ENCODE measurements at places on chromosomes 1 and 21.

DNA sequence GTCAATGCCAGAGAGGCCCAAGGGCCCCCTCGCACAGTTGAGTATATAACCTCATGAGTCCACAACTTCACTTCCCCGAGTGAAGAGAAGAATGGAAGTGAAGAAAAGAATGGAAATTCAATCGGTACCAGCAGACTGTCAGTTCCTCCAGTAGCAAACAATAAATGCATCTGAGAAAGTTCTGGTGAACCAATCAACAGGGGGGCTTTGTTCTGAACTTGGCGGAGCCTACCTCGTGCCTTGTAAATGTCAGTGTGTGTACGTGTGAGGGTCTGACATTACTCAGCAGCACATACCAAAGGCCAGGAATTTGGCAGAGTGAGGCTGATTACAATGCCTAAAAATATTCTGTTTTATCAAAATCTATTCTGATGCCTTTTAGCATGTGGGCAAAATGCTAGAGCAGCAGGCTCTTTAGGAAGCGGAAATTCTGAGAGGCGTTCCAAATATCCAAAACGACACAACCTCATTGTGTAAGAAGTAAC, 238.5 kb downstream of the LTN1 start:
- no peak for DNase-seq

GRCh38 chr1:226827458-226827857, 43.0 kb upstream of the PSEN2 start:
- no peak for DNase-seq

DNA sequence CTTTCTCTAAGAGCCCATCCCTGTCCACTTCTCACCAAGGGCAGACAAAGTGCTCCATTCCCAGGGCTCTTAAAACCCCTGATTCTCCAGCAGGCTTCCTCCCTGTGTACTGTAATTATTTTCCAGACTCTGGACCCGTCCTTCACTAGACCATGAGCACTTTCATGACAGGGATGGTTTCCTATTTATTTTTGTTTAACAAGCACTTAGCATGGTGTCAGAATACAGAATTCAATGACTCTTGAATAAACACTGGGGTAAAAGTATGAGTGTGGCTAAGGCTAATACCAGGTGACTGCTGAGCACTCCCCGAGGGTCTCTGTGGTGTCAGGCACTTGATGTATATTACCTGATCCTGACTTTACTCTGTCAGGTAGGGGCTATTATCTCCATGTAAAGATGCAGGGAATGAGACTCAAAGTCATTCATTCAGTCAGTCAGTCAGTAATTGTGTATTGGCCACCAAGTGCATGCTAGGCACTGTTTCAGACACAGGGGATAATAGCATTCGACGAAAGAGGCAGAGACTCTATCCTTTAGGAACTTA, 47.2 kb downstream of the C1orf21 start:
- no peak for DNase-seq

DNA sequence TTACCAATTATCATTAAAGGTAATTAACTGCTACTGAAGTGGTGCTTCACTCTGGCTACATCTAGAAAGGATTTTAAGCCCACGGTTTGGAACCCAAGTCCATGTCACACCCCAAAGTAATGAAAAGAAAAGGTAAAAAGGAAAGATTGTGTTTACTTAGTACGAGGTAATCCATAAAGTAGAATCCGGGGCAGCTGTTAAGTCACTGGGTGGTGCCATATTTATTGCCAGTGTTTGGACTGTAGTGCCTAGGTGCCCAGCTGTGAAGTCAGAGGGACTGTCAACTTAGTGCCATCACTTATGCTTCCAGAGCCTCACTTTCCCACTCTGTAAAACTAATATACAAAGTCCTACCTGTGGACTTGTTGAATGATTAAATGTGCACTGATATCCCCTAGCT, 52.2 kb upstream of the GRHL3 start:
- DNase-seq, result no peak

DNA sequence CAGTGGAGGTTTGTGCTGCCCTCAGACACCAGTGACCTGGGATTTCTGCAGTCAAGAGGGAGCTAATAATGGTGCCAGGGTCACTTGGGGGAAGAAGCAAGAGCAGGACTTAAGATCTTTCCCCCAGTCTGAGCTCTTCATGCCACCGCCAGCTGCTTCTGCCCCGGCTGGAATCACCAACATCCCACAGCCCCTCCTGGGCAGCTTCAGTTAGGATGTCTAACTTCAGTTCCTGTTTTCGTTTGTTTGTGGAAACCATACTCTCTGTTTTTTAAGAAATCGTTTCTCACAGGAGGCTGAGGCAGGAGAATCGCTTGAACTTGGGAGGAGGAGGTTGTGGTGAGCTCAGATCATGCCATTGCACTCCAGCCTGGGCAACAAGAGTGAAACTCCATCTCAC, 25.6 kb upstream of the PRDM2 start:
- DNase-seq, result no peak

DNA sequence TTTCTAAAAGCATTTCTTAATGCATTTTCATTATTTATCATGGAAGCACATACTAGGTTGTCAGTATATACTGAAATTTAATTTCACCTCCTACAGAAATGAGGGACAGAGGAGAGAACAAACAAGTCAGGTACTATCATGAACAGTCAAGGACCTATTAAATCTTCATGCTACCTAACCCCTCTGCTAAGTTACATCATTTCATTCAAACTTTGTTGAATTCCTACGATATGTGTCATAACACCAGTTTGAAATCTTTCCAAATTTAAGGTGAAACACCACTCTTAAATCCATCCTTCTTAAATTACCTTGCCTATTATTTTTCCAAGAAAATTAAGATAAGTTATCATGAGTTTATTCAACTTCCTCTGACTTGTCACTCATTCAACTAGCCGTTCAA, 78.9 kb downstream of the DENND1B start:
- DNase-seq, result no peak

DNA sequence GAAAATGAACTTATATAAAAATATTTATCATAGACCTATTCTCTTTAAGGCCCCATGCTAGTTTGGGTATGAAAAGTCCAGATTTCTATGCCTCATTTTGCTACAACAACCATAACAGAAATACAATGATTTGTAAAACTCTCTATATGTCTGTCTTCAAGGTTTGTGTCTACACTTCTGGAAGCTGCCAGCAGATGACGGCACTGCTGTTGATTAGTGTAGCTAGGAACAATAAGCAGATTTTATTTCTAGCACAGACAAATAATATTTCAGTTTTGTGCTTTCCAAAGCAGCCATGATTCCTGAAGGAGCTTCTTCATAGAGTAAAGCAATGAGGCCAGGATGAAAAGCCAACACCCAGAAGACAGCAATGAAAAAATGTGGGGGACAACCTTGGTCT, 779.6 kb upstream of the ADGRL2 start:
- no peak for DNase-seq

DNA sequence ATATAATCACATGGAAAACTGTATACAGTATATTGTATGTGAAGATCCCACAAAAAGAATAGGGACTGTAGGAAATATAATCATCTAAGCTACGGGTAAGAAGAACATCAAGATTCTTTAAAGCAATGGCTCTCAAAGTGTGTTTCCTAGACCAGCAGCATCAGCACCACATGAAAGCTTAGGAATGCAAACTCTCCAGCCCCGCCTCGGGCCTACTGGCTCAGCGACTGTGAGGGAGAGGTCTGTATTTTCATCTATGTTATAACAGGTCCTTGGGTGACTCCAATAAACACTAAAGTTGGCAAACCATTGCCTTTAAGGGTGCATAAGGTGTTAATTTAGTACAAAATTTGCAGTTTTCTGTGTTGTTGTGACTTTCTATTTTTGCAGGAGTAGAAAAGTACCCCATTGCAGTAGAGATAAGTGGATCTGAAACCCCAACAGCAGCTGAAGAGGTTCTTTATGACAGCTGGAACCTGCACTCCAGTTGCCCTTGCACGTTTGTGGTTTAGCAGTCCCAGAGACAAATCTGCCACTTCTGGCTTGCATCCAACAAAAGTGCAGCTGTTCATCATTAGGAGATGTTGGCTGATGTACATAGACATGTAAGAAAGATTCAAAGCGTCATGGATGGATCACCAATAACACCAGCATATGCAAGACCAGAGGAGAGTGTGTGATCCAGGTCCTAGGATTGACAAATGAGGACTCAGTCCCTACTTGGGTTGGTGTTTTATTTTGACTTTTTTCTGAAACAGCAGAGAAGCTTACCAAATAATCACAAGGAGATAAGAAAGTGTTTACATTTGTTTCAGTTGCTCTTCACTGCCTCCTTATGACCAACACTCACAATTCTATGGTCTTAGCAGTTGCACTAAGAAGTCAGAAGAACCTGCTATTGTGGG, 15.9 kb upstream of the IFNAR1 start:
- no peak for DNase-seq

- no peak for DNase-seq
These were observed 7.8 kb upstream of the CHAF1B start for GRCh38 chr21:36377391-36377842.

DNA sequence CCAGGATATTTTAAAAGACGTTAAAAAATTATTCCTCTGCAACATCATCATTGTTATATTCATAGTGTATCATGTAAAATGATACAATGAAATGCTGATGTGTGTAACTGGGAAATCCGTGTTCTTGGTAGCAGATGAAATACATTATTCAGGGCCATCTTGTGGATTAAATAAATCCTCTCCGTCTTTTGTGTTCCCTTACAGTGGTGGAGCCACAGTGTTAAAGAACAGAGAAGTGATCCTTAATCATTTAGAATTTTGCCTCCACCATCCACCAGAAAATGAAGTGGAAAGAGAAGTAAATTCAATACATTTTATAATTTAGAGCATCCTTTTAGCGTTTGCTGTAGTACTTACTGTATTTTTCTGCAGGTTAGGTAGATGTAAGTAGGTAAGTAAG, 1.3 kb downstream of the DYRK3 start:
- DNase-seq, result no peak

GRCh38 chr21:45741691-45742090, 98.2 kb downstream of the PCBP3 start:
- no peak for DNase-seq

DNA sequence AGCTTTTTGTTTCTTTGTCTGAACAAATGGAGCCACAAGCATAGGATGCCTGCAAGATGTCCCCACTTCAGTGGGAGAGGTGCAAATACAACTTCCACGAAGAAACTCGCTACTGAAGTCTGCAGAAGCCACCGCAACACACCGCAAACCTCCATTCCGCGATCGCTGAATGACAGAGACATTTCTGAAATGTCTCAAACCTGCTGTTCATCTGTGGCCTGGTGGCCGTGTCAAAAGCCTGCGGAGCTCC, 1.0 kb downstream of the TP53BP2 start:
- DNase-seq, result no peak

GRCh38 chr1:232555494-232556210, 74.3 kb downstream of the SIPA1L2 start:
- no peak for DNase-seq

DNA sequence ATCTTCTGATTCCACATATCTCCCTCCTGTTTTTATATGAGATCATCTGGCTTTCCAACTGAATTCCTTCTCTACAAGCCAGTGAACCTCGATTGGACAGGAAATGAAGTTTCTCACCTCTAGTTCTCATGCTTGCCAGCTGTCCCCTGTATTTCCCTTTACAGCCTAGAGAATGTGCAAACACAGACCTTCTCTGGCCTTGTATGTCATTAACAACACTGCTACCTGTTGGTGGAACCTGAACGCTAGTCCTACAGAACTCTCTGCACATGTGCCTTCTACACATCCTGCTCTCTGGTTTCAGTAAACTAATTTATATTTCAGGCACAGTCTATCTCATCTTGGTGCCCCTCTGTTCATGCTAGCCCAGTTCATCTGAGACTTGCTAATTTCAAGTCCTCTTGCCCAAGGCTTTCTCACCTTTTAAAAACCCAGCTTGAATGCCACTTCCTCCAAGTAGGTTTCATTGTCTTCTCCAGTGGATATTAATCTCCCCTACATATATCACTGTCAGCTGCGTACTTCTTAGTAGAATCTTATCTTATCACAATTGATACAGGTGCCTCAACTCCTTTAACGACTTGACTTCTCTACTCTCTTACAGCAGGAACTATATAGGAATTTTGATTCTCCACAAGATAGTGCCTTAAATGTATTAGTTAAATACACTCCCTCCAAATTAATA, 549.9 kb downstream of the PLPP3 start:
- DNase-seq, result no peak

DNA sequence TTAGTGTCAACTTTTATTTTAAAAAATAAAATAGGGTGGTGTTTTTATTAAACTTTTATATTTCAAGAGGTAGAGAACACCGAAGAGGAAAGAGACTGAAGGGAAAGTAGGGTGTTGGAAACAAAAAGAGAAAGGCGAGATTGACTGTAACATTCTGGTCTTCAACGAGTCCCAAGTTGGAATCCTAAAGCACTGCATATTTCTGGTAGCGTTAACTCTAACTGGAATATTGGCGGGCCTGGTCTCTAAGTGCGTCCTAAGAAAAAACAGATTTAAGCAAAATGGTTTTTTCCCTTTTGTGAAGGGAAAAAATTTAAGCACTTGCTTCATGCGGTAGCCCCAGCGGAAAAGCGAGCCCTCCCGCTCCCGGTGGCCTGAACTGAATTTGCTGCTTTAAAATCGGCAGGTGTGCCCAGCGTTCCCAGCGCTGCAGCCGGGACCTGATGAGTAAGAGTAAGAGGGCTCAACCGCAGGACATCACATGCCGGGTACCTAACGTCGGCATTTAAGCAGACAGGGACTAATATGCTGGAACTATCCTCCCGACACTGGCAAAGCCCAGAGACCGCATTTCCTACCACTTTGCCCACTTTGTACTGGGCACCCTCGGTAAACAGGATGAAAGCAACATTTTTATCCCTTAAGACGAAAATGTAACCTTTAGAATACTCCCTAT, 30.5 kb upstream of the NFIA start:
- no peak for DNase-seq

GRCh38 chr21:31347435-31348032, 3.5 kb upstream of the TIAM1 start:
- no peak for DNase-seq

DNA sequence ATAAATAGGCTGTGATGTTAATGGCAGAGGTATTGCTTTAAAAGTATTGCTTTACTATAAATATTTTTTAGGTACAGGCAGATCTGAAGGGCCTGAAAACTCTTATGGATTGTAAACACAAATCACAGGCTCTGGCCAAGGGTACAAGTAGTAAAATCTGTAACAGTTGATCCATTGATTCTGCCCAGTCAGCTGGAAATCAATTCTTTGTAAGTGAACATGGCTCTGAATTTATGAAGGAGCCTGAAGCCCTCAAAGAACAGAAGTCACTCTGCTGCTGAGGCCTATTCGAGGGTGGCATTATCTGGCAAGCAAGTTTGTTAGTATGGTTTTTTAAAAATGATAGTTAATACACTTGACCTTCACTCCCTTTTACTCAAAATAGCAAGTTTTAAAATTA, 834.0 kb upstream of the TMPRSS15 start:
- DNase-seq, result no peak

DNA sequence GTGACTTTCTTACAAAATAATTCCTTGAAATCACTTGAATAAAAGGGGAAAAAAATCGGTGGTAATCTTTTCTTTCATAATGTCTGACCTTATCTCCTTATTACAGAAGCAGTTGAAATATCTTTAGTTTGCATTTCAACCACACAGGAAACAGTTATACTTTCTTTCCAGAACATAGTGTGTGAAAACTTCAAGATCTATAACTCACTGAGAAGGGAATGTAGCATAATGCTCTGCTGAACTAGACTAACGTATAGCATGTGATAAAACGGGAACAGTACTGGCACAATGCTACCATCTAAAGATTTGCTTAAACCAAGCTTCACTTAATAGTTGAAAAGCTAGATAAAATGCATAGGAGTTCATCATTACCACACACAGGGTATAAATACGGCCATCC, 45.0 kb downstream of the VAV3 start:
- DNase-seq, result peak; percentile 54
